ENCODE measurements at places on chromosomes 4 and X. TPM values are rescaled to one million over a fixed set of nuclear protein-coding genes. Genes with fewer than 3 reads are reported as not detected.

- no peak for DNase-seq
Observed at GRCh38 chrX:45518552-45518951, 317.9 kb upstream of the DIPK2B start.

DNA sequence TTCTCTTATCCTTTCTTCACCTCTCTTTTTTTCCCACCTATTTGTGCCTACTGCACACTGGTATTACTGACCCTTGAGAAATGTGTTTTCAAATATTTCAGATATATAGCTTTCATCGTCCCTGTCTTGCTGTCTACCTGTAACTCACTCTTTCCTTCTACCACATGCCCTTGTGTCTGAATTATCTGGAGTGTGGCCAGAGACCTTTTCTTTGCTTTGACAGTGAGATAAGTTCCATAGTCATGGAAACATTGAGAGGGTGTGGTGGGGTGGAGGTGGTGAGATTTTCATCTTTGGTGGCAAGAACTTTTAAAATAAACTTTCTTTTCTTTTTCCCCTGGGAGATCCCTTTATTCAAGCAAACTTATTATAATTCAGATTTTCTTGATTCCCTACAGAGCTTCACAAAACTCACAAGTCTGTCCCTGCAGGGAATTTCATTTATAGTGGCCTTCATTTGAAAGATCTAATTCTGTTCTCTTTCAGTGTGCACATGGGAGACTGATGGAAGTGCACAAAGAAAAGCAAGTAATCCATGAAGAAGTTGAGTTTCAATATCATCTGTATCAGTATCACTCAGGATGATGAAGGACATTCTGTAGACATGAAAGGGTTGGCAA, 95.7 kb downstream of the SH2D1A start:
- no peak for DNase-seq

GRCh38 chr4:27791640-27792039, 931.0 kb downstream of the STIM2 start:
- no peak for DNase-seq

SYTL5 gene
- under 0.01 TPM for total RNA-seq

HSFX1 gene
- 2.2 TPM for total RNA-seq
